ENCODE measurements at places on chromosomes 2 and 18. TPM values are rescaled to one million over a fixed set of nuclear protein-coding genes. Genes with fewer than 3 reads are reported as not detected.

GRCh38 chr2:158905784-158906183 is 62.7 kb upstream of the TANC1 start:
- DNase-seq: no peak

GRCh38 chr2:3263487-3263886 is 114.1 kb downstream of the EIPR1 start:
- DNase-seq: no peak

DNA sequence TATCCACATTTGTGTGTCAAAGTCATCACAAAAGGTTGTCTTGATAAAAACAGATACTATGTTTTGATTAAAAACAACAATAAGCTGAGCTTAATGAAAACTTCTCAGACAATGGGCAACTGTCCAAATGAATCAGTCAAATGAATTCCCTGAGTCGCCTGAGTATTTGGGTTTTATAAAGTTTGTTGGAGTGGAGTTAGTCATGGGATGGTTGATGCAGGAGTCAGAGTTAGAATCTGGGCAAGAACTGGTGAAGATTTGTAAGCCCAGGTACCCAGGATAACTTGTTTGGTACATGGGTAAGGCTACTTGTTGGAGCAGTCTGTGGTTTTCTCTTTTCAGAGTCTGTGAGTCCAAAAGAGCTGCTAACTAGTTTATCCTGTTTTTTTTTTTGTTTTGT is 34.4 kb upstream of the RAPGEF4 start:
- no peak for DNase-seq

DNA sequence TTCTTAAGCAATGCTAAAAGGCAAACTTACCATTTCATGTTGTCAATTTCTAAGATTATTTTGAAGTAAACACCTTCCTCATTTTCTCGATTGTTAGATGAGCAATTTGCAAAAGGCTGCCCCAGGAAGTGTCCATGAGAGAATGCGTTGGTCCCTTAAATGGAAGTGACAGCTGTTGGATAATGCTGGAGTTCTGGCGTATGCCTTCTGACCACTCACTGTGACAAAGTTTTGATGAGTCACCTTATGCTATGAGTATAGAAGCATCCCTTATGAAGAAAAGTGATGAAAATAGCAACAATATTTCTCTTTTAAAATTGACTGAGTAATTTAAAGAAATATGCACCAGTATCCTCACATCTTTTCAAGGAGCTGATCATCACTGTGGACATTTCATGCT is 1497.5 kb downstream of the DPP10 start:
- no peak for DNase-seq

- DNase-seq: peak; percentile 1
Observed at GRCh38 chr2:218959141-218959731, at the start of gene CDK5R2. Gene CDK5R2 (plus strand): TSS chr2:218959666. CDS start chr2:218959821, 155 bp downstream.

- DNase-seq: no peak
Observed at GRCh38 chr2:42969231-42970150, 177.1 kb upstream of the HAAO start.

DNA sequence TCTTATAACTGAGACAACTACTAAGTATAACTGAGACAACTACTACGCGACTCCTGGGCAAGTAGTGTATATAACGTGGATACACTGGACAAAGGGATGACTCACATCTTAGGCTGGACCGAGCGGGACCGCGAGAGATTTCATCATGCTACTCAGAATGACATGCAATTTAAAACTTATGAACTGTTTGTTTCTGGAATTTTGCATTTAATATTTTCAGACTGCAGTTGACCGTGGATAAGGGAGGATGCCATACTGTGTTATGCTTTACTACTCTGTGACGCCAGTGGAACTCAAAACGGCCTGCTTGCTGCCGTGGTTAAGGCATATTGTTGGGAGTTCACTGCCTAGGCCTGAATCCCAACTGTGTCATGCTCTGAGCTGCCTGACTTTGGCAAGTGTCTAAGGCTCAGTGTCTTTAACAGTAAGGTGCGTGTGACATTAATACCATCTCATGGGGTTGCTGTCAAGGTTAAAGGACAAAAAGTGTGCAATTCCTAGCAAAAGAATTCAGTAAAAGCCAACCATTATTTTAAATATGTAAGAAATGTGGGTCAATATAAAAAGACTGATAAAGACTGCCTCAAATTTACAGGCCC is 64.6 kb downstream of the BMP10 start:
- DNase-seq: peak; percentile 79

DNA sequence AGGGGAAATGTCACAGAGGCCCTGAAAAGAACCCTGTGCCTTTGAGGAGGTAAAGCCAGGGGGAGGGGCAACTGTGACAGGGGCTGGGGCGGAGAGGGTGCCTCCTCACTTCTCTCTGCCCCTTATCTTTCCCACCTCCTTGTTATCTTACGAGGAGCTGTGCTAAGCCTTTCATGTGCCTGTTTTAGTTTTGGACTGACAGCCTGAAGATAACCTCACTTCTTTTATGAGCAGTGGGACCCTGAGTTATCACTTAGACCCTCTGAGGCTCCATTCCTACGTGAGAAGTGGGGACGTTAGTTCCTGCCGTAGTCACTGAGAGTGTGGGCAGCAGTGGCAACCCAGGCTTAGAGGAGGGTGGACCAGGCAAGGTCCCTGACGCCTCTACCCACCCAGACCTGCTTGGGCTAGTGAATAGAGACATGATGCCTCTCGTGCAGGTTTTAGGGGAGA is 39.5 kb upstream of the LBH start:
- DNase-seq: no peak

DNA sequence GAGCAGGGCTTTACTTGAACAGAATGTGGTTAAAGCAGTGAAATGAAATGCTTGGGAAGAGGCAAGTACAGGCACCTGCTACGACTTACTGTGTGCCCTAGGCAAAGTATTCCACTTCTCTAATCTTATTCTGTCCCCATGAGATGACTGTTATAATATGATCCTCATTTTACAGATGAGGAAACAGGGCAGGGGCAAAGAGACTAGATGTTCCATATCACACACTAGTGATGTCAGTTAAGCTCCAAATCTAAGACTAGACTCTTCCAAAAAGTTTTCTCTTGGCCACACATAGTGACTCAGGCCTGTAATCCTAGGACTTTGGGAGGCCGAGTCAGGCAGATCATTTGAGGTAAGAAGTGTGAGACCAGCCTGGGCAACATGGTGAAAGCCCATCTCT is 235.0 kb downstream of the SETBP1 start:
- DNase-seq: no peak

DNA sequence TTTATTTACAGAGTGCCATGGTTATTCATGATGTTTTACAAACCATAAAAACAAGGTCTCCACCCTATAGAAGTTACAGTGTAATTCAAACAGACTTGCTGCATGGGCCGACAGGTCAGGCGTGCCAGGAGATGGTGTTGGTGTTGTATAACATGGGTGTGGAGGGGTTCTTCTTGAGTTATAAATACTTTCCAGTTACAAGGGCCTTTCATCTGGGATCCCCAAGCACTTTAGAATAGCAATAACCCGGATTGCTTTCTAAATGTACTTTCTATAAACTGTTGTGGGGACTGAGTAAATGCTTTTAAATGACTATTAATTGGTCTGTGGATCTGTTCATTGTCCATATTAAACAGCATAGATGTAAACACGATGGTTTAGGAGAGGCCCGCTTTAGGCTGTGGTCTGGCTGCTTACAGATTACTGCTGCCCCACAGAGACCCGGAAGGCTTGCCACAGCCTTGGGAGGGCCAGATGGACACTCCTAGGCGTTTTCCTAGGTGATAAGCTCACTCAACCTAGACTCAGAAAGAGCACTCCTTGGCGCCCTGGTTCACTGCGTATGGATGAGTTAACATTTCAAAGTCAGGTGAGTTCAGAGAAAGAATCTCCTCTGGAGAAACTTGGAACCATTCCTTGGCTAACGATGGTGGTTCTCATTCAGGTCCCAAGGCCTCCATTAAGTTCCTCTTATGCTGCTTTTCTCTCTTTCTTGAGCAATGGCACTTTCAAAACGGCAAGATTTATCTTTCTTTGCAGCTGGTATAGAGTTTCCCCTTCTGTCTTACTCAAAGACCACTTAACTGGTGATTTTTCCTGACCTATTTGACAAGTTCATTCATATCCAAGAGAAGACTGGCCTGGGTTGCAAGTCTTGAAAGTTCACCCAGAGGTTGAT is 3.6 kb upstream of the KIAA2012 start:
- no peak for DNase-seq

DNA sequence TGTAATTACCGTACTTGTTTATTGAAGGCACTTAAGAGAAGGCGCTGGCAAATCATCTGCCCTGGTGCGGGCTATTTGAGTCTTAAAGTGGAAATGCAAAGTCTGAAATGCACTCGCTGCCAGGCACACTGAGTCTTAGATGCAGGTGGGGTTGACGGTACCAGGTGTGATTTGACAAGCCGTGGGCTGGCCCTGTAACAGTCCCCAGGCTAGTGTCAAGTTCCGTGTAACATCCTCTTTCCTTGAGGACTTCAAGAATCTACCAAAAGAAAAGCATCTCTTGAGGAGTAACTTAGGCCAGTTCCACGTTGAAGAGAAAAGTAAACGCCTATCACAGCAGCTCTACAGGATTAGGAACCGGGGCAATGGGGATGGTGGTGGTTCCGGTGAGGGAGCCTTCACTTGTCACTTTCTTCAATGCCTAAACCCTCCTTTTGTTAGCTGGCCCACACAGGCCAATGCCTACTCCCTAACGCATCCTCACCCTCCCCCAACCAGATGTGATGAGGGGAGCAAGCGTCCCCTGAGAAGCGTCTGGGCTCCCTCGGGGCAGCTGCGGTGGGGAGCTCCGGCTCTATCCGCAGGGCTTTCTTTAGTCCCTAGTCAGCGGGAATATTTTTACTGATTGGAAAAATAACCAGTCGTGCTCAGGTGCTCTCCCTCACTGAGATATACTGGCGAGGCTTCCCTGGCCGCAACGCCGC is 1.5 kb upstream of the UGP2 start:
- DNase-seq: no peak

DNA sequence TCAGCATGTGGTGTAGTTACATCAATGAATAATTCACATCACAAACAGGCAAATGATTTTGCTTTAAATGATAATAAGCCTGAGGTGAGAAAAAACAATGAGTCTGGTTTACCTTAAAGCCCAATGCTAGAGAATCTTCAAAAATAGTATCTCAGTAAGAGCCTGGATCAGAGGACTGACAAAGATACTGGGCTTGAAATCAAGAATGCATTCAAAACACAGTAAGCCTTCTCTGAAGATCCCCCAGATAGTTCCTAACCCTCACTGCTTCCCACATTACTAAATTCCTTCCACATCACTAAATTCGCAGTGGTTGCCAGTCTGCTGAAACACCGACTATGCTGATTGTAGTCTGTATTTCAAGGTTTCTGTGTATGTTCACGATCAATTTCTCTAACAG is 514.9 kb downstream of the SUCLG1 start:
- no peak for DNase-seq

DNA sequence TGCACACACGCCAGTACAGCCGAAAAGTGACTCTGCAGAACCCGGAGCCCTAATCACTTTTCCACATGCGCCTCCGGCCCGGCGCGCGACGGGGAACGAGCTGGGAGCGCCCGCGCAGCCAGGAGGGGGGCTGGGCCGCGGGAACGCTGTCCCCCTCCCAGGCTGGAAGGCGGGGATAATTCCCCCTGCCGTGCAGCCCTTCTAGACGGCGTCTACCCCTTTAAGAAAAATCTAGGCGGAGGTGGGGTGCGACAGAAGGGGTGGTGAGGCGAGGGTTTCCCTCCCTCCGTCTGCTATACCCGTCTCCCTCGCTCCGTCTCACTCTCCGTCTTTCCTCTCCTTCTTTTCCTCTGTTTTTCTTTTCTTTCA is 2.4 kb downstream of the CYP26B1 start:
- no peak for DNase-seq

- no peak for DNase-seq
Observed at GRCh38 chr2:16348821-16349515, 316.7 kb downstream of the CYRIA start.

- DNase-seq: no peak
Observed at GRCh38 chr2:173855661-173856060, 109.5 kb downstream of the SP3 start.

DNA sequence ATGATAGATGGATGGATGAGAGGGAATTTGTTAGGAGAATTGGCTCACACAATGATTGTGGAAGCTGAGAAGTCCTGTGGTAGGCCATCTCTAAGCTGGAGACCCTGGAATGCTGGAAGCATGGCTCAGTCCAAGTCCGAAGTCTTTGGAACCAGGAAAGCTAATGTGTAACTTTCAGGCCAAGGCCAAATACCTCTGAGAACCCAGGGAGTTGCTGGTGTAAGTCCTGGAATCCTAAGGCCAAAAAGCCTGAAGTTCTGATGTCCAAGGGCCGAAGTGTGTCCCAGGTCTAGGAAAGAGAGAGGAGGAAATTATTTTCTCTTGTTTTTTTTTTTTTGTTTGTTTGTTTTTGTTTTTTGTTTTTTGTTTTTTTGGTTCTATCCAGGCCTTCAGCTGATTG is 492.2 kb upstream of the GCFC2 start:
- DNase-seq: no peak

DNA sequence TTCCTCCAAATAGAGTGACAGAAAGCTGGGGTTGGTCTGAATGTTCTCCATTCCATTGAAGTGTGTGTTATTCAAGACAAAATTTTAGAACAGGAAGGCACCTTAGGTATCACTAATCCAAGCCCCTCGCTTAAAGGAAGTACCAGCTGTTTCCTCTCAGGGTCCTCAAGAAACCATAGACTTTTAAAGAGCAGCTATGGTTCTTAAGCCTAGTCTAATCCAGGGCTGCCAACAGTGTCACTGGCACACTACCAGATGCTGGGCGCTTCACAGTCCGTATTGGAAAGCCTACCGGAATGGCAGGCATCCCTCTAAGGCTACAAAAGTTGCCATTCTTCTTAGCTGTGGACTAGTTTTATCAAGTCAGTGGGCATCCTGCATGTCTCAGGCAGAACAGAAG is 1.9 kb downstream of the NEMP2 start:
- DNase-seq: no peak

DNA sequence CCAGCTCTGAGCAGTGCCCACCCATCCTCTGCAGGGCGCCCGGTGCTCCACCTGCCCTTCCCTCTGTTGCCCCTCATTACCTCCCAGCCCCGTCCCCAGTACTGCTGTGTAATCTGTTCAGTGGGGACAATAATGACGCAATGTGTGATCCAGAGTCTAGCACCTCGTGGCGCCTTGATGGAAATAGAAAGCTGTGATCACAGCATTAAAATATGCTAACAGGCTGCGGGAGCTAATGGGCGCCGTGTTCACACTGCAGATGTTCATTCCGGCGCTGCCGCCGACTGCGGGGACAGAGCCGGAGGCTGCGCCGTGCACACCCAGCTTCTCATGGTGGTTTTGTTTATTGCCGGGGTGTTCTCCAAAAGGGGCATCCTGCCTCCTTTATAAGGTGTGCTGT is 235.2 kb downstream of the LDLRAD4 start:
- no peak for DNase-seq

GRCh38 chr18:5538544-5538943 is 5.3 kb downstream of the EPB41L3 start:
- no peak for DNase-seq

The IL37 gene
- polyA plus RNA-seq: not detected

The PSMA8 gene
- not detected for polyA plus RNA-seq

The TIMM21 gene
- polyA plus RNA-seq: 11.0 TPM

The TMEM247 gene
- not detected for polyA plus RNA-seq

The LAMA3 gene
- polyA plus RNA-seq: not detected

The DPP4 gene
- not detected for polyA plus RNA-seq

The IMPACT gene
- 15.8 TPM for polyA plus RNA-seq
